NCI-H226 (cell line): ENCODE measurements at places on chromosomes 11 and 22.

GRCh38 chr11:72221386-72222075 is 3.0 kb upstream of the INPPL1 start:
- no peak for DNase-seq

- peak; percentile 28 for DNase-seq
Measured at GRCh38 chr11:57901278-57901677, 122.4 kb upstream of the OR9Q1 start.

DNA sequence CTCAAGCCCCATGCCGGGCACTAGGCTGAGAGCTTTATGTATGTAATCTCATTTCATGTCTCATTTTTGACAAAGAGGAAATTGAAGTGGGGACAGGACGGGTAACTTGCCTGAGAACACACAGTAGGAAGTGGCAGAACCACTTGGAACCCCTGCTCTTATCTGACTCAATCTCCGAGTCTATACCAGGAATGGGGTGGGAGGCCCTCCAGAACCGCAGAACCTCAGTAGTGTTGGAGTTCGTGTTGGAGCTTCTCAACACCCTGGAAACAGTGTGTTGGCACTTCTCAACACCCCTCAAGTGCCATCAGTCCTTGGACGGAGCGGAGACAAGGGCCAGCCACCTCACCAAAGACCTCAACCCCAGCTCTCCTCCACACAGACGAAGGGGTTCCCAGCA is 38.8 kb upstream of the POLA2 start:
- DNase-seq = no peak

DNA sequence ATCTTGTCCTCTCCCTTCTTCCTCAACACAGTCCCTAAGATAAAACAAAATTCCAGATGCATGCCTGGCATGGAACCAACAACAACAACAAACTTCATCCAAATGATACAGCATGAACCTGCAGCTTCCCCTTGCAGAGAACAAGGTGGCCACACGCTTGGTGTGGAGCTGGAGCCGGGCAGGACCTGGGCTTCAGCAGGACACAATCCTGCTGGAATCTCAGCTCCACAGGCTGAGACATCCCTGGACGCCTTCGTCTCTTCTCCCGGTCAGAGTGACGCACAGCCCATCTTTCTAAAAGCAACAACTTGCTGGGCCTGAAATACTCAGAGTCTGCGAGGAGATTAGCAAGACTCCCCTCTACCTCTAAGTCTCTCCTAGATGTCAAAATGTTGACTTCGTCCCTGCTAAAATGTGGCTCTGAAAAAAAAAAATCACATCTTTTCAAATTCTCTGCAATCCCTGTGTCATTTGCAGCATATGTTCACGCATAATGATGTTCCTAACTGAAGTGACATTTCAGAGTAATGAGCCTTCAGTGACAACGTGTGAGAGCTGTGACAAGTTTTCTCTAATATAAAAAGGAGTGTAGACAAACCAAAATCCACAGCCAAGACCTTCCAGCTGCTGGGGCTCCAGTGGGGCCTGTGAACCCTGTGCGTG is 1232.3 kb downstream of the TBC1D22A start:
- DNase-seq = no peak

GRCh38 chr11:119470317-119471291 is 47.6 kb upstream of the THY1 start:
- peak; percentile 80 for DNase-seq

GRCh38 chr11:69804769-69805508 is 14.3 kb downstream of the FGF3 start:
- DNase-seq = no peak

- no peak for DNase-seq
Measured at GRCh38 chr11:128779036-128779435, 85.2 kb downstream of the FLI1 start.

- no peak for DNase-seq
Measured at GRCh38 chr11:131281316-131281715, 89.1 kb upstream of the NTM start.

- no peak for DNase-seq
Measured at GRCh38 chr11:75445315-75445953, 12.4 kb upstream of the KLHL35 start.

GRCh38 chr11:27040302-27041115 is at the start of gene BBOX1:
BBOX1 (plus strand) TSS chr11:27040815; CDS start chr11:27055431, 14,616 bp downstream.
- peak; percentile 59 for DNase-seq

DNA sequence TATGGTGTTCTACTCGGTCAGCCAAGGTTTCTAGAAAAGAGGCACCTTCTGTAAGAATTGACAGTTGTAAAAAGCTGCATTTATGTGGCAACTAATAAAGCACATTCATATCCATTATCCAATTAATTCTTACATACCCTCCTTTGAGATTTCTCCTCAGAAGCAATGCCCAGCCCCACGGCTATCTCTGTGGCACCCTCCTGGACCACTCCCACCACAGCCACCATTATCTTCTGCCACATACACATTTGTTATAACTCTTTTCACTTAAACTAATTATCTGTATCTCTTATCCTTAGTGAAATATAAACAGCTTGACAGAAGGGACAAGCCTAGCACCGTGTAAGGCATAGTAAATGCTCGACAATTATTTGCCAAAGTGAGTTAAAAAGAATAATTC is 48.5 kb downstream of the PAK1 start:
- no peak for DNase-seq

DNA sequence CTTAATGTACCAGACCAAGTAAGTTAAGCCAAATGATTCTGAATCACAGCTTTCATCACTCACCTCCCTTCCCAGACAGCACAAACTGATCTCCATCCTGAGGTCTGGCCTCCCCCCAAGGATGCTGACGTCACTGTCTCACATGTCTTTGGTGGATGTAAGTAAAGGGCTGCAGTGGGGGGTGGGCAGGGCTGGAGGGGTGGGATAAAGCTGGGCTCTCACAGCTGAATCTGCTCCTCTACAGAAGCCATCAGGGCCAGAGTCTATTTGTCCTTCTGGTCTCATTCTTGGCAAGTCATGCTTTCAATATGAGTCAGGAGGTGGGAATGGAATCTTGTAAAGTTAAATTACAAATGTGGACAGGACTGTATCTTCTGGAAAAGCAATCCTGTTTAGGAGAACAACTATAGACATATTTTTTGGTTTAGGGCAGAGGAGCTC is 32.7 kb downstream of the P4HA3 start:
- peak; percentile 91 for DNase-seq

GRCh38 chr11:116275635-116276034 is 497.2 kb downstream of the BUD13 start:
- DNase-seq = no peak

DNA sequence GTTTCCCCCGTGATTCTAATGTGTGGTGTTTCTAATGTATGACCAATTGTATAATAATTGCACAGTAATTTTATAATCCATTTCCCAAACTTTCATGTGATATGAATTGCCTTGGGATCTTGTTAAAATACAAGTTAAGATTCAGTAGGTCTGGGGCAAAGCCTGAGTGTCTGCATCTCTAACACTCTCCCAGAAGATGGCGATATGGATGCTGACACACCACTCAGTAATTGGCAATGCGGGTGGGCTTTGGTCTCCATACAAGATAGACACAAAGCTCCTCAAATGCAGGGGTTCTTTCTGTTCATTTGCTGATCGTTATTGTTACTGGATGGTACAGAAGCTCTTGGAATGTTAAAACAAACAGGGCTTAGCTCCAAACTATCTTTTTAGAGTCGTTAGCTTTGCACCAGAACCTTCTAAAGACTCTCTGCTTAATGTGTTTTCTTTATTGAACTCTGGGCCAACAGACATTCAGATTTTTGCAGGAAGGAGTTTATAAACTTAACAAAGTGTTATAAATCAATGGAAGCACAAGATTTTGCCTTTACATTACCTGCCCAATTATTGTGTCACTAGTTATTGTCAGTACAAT is 45.4 kb upstream of the ANO3 start:
- DNase-seq = no peak

- DNase-seq = peak; percentile 68
Measured at GRCh38 chr11:105297463-105297862, 157.9 kb upstream of the CARD18 start.

GRCh38 chr22:35192129-35192918 is 65.0 kb upstream of the HMGXB4 start:
- DNase-seq = no peak

GRCh38 chr11:3095712-3096361 is 38.6 kb upstream of the CARS1 start:
- peak; percentile 30 for DNase-seq

DNA sequence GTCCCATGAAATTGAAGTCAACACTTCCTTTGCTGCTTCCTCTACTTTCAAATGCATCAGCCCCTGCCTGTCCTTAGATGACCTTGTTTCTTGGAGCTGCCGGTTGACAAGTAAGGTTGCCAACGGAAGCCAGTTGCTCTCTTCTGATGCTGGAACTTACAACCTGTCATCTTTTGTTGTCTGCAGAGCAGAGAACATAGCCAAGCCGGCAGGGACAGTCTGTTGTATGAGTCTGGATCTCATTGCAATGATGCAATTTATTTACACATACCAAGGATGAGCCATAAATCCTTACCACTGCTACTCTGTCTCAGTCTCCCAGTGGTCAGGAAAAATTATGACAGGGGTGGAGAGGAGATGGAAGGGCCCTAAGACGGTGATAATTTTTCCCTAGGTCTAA is 151.4 kb downstream of the BLID start:
- peak; percentile 43 for DNase-seq

GRCh38 chr11:132604431-132604830 is 927.9 kb downstream of the OPCML start:
- no peak for DNase-seq

GRCh38 chr22:24437741-24438328 is 10.4 kb downstream of the ADORA2A start:
- DNase-seq = peak; percentile 3

DNA sequence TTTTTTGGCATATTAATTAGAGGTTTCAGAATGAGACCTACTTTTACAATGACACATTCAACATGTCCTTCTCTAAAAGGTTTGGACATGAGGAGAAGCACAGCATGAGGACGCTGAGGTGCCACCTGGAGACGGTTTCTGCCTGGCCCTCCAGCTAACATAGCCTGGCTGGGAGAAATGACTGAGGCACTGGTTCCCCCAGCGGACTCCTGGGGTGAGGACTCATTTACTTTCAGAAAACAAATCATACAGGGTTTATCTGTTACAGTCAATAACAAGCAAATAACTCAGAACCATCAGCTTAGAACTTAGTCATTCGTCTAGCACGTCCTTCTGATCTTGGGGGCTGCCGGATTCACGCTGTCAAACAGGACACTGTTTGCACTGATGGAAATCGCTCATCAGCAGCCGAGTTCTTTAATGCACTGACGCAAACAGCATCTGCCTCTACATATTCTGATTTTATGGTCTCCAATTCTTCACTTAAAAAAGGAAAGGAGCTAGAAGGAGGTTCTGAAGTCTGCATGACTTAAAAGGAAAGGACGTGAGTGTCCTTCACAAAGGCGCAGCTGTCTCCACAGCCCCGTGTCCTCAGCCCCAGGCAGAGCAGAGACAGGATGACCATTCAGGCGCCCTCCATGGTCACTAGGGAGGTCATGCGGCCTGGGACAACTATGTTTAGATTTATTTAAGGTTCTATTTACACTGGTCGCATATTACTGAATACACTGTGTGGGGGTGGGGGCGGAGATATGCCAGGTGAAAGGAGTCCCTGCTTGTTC is 44.2 kb downstream of the CERK start:
- no peak for DNase-seq

DNA sequence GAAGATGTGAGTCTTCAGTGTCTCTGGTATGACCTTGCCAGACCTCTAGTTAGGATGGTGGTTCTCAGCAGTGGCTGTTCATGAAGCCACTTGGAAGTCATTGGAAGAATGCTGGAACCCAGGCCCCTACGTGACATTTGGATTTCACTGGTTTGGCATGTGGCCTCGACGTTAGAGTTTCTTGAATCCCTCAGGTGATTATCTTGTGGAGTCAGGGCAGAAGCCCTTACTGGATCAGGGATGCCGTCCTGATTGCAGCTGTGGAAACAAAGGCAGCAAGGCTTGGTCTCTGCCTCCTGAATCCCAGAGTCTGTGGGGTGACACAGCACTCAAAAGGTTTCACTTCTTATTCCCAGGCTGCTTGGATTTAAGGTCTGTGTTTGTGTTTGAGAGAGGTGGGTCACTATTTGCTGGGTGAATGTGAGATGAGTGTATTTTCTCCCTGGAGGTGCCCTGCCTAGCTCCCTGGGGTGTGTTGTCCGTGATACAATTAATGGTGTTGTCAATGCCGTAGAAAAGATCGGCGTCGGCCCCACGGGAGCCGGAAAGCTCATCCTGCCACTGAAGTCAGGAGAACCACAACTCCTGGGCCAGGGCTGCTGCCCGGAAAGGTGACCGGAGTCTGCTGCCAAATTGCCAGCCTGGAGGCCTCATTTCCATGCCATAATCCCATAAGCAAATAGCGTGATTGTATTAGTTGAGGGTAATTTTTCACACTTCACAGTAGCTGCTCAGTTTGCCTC is 939.0 kb downstream of the BRD1 start:
- DNase-seq = no peak

DNA sequence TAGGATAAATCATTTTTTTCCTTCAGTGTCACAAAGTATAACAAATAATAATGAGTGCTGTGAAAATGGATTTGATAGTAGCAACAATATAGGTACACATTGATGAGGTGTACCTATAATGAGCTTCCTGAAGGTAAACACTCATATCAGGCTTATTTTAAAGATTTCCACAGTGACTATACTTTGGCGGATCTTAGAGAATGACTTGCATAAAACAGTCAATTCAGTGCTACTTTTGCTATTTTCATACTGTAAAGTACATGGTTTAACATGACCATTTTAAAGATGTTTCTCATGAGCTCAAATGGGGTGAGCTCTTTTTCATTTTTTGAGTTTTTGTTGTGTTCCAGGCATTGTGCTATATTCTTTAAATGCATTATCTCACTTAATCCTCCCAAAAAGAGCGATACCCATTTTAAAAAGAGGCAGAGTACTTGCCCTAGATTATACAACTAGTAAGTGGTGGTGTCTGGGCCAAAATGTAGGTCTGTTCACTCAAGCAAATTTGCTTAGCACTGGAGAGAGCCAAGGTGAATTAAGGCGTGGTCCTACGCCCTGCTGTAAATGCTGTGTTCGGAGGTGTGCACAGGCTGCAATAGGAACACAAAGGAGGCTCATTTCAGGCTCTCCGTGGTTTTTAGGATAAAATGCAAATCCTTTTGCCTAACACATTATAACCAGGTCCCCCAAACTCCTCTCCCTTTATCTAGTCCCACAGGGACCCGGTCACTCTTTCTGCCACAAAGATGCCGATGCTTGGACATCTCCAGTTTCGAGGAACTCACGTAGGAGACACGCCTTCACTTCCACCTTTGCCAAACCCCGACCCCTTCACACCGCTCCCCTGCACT is 617 bp upstream of the ALKBH3 start:
- no peak for DNase-seq

DNA sequence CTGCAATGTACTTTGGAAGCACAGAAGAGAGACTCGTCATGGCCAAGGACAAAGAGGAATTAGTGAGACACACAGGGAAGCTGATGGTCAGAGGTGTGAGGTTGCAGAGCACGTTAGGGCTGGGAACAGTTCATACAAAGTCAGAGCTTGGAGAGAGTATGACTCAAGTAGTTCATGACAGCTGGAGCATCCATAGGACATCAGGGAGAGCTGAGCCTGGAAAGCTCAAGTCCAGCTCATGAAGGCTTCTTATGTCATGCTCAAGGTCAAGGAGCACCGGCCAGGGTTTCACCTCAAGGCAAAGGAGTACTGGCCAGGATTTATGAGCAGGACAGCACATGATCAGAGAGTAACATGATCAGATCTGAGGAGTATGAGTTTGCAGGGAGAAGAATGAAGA is 64.6 kb upstream of the CHST1 start:
- DNase-seq = no peak

GRCh38 chr11:122727101-122727929 is 71.8 kb downstream of the UBASH3B start:
- DNase-seq = no peak

GRCh38 chr22:31019191-31019930 is 50.3 kb downstream of the TUG1 start:
- DNase-seq = no peak
